ENCODE measurements at places on chromosomes 12 and 14.

DNA sequence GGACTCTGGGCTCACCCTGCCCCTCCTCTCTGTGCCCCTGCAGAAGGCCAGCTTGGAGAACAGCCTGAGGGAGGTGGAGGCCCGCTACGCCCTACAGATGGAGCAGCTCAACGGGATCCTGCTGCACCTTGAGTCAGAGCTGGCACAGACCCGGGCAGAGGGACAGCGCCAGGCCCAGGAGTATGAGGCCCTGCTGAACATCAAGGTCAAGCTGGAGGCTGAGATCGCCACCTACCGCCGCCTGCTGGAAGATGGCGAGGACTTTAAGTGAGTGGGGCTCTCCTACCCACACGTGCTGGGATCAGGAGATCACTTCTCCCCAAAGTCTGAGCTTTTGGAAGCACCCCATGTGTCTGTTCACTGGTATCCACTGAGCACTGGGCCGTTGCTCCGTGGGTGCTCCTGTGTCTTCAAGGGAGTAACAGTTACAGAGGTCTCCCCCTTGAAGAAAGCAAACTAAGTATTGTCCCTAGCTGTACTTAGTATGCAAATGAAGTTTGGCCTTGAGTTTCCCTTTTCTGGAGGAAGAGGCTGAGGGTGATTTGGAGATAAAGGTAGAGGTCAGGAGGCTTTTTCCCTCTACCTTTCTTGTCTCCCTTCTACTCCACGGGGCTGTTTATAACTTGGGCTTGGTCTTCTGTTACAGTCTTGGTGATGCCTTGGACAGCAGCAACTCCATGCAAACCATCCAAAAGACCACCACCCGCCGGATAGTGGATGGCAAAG, 3.3 kb downstream of the KRT18 start:
- no peak for DNase-seq

- no peak for DNase-seq
Measured at GRCh38 chr12:10741845-10742244, 18.7 kb upstream of the YBX3 start.

GRCh38 chr14:59869381-59870255, 958 bp downstream of the RTN1 start:
- DNase-seq, result no peak

GRCh38 chr12:12562016-12562483, 613 bp downstream of the DUSP16 start:
- peak; percentile 3 for DNase-seq

DNA sequence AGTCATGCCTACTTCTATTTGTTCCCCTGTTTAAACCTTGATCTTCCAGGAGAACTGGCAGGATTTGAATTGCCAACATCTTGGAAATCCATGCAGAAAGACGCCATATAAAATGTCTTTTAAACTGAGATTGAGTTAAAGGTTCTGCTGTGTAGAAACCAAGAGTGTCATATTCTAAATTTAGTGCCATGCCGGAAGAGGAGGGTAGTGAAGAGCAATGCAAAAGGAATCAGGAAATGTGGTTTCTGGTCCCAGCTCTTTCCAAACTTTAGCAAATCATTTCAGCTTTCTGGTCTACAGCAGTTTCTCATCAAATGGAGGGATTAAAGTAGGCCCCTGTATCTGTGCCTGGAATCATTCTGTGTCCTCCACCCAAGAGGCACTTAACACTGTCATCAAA, 85.7 kb downstream of the BTG1 start:
- DNase-seq, result no peak

GRCh38 chr14:25041898-25042297, 8.0 kb downstream of the STXBP6 start:
- DNase-seq, result no peak

DNA sequence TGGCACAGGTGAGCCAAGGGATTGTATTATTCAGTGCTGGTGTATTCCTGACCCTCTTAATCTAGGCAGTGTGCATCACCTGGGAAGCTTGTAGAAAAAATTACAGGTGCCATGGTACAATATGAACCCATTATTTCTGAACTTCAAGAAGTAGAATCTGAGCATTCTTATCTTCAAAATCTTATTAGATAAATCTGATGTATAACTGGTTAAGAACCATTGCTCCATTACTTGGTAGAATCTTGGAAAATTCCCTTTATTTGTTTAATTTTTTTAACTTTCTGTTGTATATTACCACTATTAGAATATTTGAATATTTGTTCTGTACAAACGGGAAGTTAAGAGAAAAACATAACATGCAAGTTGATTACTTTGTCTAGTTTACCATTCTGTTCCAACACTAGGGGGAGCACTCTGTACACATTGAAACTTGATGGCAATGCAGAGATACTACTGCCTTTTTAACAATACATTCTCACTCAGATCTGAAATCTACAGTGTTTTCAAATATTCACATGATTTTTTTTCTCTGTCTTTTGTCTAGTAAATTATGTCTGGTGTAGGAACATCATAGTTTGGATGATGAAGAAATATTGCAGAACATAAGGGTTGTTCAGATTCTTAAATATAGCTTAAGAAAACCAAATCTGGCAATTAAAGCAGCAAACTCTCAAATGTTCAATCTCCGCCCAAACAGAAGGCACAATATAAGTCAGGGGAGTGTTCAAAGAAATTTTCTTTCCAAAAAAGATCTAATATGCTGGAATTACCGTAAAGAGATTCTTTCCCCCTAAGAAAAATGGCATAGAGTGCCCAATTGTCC, 196.6 kb downstream of the PCNX1 start:
- DNase-seq, result no peak

DNA sequence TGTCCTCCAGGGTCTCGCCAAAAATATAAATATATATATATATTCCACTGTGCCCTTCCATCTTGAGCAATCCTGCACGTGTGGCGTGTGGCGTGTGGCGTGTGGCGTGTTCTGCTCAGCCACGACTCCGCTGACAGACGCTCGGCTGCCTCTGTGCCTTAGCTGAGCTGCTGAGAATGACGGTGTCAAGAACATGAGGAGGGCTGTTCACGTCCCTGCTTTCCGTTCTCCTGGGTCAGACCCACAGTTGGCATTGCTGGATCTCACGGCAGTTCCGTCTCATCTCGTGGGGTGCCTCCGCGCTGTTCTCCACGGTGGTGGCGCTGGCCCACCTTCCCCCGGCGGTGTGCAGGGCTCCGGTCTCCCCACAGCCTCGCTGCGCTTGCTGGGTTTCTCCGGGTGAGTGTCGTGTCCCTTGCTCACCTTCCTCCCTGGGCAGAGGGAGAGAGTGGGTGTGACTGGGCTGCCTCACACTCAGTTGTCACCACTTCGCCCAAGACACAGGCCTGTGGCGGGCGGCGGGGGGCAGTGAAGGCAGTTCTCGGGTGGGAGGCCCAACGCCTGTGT, 9.4 kb downstream of the GPR132 start:
- DNase-seq, result no peak

- DNase-seq, result no peak
Measured at GRCh38 chr12:50149311-50149710, 17.9 kb downstream of the CERS5 start.

DNA sequence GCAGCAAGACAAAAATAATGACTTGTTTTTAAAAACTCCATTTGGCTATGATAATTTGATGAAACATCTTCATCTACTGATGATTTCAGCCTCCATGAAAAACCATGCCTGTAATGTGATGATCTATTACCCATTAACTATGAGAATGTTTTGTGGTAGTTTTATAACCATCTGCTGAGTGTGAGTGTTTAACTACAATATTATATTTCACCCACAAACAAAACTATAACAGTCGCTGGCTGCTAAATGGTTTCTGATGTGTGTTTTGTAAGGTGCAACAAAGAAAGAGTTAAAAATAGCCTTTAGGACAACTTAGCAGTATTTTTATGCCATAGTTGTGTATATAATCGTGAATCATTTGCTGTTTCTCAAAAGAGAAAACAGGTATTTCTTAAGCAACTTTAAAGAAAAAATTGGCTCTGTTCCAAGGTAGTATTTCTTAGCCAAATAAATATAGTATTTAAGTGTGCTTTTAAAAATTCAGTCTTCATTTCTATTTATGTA, 4.9 kb downstream of the PTHLH start:
- no peak for DNase-seq

DNA sequence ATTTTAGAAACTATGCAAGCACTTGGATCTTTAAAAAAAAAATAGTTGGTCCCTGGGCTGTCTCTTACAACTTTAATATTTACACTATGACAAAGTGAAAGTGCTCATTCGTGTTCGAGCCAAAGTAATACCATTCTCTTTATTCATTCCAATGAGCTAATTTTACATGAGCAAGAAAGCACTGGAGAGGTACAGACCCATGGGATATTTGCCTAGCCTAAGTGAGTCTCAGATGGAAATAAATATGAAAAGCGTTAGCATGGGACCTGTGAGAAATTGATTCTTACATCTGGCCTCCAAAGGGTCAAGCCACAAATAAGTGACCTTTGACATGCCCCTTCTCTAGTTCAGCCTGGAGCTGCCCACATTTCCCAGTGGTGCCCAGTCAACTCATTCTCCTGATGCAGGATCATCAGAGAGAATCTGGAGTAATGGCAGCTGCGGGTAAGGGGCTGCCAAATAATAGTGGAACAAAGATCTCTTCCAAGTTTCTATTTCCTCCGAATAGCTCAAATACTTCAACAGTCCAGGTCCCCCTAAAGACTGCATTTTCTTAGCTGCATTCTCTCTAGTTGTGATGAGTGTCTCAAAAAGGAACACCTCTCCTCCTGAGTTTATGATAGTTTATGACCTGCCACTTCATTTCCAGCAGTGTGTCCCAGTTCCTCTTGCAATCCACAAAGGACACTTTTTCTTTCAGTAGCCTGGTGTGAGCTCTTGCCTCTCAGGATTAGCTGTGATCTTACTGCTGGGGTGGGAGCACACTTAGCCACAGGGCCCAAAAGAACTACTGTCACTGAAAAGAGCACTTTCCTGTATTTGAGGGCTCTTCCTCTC, 208.2 kb downstream of the DAD1 start:
- no peak for DNase-seq

- DNase-seq, result no peak
Measured at GRCh38 chr12:29291226-29291625, 89.7 kb downstream of the ERGIC2 start.

GRCh38 chr12:91786499-91787272, 359.0 kb downstream of the BTG1 start:
- no peak for DNase-seq

- no peak for DNase-seq
Measured at GRCh38 chr12:3672113-3672509, 80.8 kb downstream of the CRACR2A start.

- no peak for DNase-seq
Measured at GRCh38 chr12:122051231-122051876, 27.2 kb upstream of the MLXIP start.

- no peak for DNase-seq
Measured at GRCh38 chr14:45270031-45270430, 17.0 kb upstream of the MIS18BP1 start.

DNA sequence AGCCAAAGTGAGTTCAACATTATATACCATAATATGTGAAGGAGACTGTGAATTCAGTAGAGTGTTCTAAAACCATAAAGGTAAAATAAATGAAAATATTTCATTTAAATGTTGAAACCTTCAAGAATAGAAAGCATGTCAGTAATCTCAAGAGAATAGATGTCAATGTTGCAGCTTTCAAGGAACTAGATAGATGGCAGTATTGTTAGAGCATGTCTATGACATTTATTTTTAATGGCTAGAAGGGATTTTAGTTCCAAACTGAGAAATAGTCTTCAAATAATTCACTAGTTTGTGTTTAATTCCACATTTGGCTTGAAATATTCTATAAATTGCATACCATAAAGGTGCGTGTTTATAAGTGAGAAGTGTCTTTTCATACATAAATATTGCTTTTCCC, 326.5 kb downstream of the FLRT2 start:
- DNase-seq, result no peak

DNA sequence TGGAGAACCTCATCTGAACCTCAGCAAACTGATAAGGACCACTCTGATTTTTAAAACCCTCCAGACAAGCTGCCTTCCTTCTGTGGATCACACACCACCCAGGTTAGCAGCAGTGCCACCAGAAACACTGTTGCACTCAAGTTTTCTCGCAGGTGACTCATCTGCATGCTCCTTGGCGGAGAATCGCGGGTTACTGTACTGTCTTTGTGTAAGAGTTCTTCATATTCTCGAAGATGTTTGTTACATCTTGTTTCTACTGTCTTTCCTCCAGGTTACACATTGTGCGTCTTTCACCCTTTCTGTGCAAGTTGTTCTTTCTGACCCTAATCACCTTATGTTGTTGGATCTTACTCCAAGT, 331.2 kb downstream of the CACNA1C start:
- DNase-seq, result no peak

Data from activated naive CD8-positive, alpha-beta T cell treated with anti-CD3 and anti-CD28 coated beads, Interleukin-2, amount 50 U/mL, for 16 hours (primary cell).